ENCODE measurements at places on chromosomes 7 and 10. TPM values are rescaled to one million over a fixed set of nuclear protein-coding genes. Genes with fewer than 3 reads are reported as not detected.

The AIMP2 gene
- total RNA-seq: 45.6 TPM

The CHAT gene
- total RNA-seq: not detected

DNA sequence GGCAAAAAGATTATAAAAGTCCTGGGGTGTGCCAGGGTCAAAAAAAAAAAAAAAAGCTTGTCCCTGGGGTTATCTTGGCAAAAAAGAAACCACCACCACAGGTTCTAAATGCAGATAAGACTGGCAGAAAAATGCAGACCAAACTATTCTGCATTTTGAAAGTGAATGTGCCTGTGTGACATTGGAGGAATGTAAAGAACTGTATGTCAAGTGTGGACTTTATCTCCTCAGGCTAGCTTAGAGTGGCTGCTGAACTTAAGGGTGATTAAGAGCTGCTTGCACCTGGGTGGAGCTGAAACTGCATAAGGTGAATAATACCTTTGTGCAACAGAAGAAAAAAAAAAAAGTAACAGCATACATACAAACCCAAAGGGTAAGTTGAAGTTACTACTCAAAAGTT lies 1.3 kb upstream of the NAPEPLD start:
- peak overlapping the region; percentile 88 for H3K27ac ChIP-seq
- no peak for DNase-seq

DNA sequence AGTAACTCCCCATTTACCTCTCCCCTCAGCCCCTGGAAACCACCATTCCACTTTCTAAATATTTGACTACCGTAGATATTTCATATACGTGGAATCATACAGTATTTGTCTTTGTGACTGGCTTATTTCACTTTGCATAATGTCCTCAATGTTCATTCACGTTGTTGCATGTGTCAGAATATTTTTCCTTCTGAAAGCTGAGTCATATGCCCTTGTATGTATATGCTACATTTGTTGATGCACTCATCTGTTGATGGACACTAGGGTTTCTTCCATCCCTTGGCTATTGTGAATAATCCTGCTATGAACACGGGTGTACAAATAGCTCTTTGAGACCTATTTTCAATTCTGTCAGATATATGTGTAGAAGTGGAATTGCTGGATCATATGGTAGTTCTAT lies 25.8 kb upstream of the TSPAN13 start:
- no peak overlapping the region for H3K4me3 ChIP-seq
- H3K4me1 ChIP-seq: no peaks in the 10 kb centered on the region
- H3K27me3 ChIP-seq: no peaks in the 10 kb centered on the region
- H3K36me3 ChIP-seq: no peaks in the 10 kb centered on the region
- H3K27ac ChIP-seq: no peak overlapping the region

Measured in activated CD8-positive, alpha-beta memory T cell treated with anti-CD3 and anti-CD28 coated beads, Interleukin-2, amount 10 ng/mL, durations not matched to agents 7 days and 5 days (primary cell).